T-cell (primary cell): ENCODE measurements at places on chromosomes 16 and 17. TPM values are rescaled to one million over a fixed set of nuclear protein-coding genes. Genes with fewer than 3 reads are reported as not detected.

GRCh38 chr17:80892019-80892855 lies 99.4 kb upstream of the CHMP6 start:
- DNase-seq: peak; percentile 64

DNA sequence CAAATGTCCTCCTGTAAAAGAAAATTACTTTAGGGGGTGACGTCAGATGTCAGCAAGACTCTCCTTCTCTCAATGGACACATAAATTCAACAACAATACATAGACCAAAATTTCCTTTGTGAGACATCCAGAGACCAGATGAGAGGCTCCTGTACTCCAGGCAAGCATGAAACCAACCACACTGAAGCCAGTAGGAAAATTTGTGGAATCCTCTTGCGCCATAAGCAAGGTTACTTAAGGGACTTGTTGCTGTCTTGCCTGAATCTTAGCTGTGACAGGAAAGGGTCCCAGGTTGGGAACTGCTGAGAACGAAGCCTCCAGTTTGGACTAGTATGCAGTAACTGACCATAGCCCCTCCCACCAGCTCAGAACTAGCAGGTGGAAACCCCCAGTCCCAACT lies 56.0 kb downstream of the CEP112 start:
- no peak for DNase-seq

DNA sequence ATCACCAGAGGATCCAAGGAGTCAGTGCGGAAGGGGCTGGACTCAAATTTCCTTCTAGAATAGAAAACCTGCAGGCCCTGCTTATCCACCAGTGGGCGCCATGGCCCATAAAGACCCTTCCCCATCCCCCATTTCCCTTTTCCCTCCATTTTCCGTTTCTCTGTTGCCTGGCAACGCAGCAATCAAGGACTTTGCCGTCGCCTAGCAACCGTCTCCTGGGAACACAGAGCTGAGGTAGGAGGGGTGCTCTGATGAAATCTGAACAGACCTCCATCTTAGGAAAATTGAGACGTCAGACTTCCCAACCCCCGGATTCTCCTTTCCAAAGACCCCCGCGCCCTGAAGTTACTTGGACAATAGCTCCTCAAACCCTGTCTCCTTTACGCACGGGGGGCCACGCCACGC lies 5.7 kb downstream of the DLG4 start:
- DNase-seq: peak; percentile 53

PIPOX gene
- total RNA-seq: 5.7 TPM

NXN gene
- total RNA-seq: 0.58 TPM

GNAO1 gene
- 13.4 TPM for total RNA-seq

ITGB4 gene
- 0.68 TPM for total RNA-seq

GSDMA gene
- 3.4 TPM for total RNA-seq
